ENCODE measurements at places on chromosomes 1 and 21. TPM values are rescaled to one million over a fixed set of nuclear protein-coding genes. Genes with fewer than 3 reads are reported as not detected.

- DNase-seq = no peak
These were observed 14.0 kb downstream of the LAPTM5 start for GRCh38 chr1:30743584-30744059.

DNA sequence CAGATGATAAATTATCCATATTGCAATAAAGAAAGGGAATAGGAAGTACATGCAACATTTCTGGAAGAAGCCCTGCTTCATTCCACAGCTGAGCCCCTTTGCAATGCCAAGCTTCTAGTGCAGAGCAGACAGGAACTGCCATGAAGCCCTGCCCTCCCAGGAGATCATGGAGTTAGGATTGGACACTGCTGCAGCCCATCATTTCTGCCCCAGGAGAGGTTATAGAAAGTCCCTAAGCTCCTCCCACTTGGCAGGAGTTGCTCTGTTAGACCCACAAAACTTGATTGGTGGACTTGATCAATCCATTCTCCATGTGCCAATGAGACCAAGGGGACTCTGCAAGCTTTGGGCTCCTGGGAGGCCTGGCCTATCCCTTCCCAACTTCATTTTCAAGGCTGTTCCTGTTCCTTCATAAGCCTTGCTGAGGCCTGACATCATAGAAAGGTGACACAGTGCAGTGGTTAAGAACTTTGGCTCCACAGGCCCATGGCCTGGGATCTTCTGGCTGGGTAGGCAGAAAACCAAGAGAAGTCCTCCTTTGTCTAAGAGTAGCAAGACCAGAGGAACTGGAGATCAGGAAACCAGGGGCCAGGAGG, 1.3 kb upstream of the LAPTM5 start:
- no peak for DNase-seq

Gene NKAIN1
- not detected for total RNA-seq

Gene CGN
- total RNA-seq = 67.4 TPM

DNA sequence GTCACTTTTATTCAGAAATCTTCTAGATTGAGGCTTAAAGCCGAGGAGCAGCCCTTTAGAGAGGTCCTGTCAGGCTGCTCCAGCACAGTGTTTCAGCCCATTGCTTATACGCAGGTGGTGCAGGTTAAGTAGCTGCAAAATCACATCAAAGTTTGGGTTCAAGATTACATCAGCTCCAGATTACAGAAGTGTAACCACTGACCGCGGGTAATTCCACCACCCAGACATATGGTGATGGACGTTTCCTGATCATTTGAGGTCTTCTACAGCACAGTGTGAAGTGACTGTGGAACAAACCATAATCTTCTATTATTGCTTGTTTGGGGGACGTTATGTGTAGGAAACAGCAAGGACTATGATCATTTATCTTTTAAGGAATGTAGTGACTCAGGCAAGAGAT, 11.8 kb downstream of the C1orf115 start:
- no peak for DNase-seq
